ENCODE measurements at places on chromosomes 2 and 18.

DNA sequence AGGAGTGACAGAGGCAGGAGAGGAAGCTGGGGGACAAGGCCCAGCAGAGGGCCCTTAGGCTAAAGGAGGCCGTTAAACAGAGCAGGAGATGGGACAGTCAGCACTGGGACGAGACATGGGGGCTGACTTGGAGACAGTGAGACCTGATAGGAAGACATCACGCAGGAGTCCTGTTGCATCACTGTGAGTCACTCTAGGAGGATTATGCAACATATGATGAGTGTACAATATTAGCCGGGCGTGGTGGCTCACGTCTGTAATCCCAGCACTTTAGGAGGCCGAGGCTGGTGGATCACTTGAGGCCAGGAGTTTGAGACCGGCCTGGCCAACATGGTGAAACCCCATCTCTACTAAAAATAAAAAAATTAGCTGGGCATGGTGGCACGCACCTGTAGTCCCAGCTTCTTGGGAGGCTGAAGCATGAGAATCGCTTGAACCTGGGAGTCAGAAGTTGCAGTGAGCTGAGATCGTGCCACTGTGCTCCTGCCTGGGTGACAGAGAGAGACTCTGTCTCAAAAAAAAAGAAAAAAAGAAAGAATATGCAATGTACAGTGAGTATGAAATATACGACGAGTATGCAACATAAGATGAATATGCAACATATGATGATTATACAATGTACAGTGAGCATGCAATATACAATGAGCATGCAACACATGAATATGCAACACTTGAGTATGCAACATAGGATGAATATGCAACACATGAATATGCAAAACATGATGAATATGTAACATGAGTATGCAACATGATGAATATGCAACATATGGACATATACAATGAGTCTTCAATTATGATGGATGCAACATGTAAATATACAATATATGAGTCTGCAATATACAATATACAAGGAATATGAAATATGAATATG lies 83.3 kb upstream of the ID2 start:
- no peak for DNase-seq

DNA sequence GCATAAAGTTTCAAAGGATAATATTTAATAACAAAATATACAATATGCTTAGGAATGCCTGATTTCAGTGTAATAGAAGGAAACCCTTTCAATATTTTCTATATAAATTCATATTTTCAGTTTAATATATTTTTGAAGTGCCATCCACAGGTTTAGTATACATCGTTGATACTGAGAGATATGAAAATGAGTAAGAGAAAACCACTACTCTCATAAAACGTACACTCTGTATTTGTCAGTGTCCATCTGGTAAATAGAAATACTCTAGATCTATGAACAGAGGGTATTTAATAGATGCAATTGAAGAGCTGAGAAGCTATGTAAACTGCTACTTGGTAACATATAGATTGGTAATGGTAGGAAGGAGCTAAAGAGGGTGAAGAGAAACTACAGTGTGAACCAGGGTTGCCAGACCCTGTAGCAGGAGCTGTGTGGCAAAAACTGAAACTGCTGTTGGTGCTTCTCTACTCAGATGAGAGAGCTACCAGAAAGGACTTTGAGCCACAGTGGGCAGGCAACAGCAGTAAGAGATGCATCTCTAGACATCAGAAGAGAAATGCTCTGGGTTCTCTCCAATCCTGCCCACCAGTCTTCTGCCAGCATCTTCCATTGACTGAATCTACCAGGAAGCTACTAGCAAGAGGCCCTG lies 187.4 kb downstream of the CCDC102B start:
- DNase-seq: no peak

GRCh38 chr18:6328621-6329010 lies 86.1 kb downstream of the L3MBTL4 start:
- no peak for DNase-seq

GRCh38 chr2:37201208-37201607 lies 4.9 kb downstream of the CEBPZOS start:
- no peak for DNase-seq

DNA sequence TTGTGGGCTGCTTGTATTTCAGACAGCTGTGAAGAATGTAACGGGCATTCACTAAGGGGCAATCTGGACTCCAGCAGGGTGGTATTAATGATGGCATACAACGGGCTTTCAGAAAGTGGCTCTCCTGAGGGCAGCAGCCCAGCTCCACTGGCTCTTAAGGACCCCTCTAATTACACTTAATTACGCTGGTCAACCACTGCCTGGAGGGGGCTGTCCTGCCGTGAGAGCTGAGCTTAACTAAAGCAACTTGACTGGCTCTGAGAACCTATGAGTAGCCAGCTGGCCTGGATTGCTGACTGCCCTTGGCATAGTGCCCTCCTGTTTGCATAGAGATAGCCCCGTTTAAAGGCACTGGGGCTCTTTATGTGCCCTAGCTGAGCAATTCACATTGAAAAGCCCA lies 3.8 kb downstream of the LIPG start:
- no peak for DNase-seq

DNA sequence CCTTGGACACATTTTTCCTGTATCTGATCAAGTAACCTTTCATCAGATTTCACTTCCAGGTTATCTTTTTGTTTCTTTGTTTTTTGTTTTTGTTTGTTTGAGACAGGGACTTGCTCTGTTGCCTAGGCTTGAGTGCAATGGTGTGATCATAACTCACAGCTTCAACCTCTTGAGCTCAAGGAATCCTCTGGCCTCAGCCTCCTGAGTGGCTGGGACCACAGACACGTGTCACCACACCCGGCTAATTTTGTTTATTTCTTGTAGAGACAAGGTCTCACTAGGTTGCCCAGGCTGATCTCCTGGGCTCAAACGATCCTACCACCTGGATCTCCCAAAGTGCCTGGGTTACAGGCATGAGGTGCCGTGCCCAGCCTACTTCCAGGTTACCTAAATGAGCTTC lies 124.9 kb downstream of the L3MBTL4 start:
- no peak for DNase-seq

- DNase-seq: no peak
Measured at GRCh38 chr2:196361606-196362326, 190.4 kb upstream of the STK17B start.

- no peak for DNase-seq
Measured at GRCh38 chr2:46175419-46175818, 121.8 kb upstream of the EPAS1 start.

GRCh38 chr2:51650769-51651168 lies 618.8 kb upstream of the NRXN1 start:
- DNase-seq: no peak

GRCh38 chr2:217262911-217263310 lies 403.0 kb upstream of the TNP1 start:
- DNase-seq: no peak

- no peak for DNase-seq
Measured at GRCh38 chr2:112019569-112019982, 35.5 kb upstream of the TMEM87B start.

- no peak for DNase-seq
Measured at GRCh38 chr2:161075701-161076100, 84.5 kb upstream of the TANK start.

DNA sequence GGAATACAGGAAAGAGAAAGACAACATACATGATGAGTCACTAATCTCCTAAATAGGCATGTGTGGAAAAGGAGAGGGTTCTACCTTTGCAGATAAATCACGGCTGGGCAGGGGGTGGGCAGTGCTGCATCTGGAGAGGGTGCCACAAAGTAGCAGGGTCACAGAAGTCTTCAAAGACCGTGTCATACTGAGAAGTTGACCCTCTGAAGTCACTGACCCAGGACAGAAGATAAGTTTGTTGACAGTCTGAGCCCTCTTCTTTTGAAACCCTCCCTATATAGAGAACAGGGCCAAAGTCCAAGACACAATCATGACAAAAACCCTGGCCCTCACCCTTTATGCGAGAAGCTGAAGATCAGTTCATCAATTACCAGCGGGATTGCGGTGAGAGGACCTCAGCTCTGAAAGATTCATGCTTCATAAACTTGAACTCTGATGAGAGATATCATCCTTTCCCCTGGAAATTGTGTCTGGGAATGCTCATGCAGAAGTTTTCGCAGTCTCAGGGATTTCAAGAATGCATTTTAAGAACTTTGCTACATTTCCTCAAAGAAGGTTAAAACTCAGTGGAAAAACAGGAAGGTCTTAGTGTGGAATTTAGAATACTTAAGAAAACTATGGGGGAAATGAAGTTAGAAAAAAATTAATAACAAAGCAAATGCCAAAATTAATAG lies 129.5 kb downstream of the FAM124B start:
- no peak for DNase-seq

GRCh38 chr18:8232791-8233190 lies 376.4 kb upstream of the RAB12 start:
- no peak for DNase-seq

DNA sequence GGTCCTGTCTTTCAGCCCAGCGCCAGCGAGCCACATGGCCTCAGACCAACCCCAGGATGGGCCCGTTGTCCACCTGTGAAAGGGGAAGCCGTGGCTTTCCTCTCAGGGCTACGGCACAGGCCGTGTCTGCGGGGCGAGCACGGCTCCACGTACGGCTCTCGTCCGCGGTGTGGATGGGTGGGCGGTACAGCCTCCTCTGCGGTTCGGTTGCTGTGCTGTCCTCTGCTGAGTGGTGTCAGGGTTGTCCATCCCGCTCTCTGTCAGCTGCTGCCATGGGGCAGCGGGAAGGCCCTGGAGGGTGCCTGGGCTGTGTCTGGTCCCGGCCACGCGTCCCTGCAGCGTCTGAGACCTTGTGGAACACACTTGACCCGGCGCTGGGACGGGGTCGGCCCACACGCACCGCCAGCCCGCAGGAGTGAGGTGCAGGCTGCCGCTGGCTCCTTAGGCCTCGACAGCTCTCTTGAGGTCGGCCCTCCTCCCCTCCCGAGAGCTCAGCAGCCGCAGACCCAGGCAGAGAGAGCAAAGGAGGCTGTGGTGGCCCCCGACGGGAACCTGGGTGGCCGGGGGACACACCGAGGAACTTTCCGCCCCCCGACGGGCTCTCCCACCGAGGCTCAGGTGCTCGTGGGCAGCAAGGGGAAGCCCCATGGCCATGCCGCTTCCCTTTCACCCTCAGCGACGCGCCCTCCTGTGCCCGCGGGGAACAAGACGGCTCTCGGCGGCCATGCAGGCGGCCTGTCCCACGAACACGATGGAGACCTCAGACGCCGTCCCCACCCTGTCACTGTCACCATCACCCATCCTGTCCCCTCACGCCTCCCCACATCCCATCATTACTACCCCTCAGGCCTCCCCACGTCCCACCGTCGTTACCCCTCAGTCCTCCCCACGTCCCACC lies 128.7 kb downstream of the NFATC1 start:
- no peak for DNase-seq
